Aorta (tissue), 5 donors: ENCODE measurements at places on chromosomes 11 and 22. TPM values are rescaled to one million over a fixed set of nuclear protein-coding genes. Genes with fewer than 3 reads are reported as not detected.

DNA sequence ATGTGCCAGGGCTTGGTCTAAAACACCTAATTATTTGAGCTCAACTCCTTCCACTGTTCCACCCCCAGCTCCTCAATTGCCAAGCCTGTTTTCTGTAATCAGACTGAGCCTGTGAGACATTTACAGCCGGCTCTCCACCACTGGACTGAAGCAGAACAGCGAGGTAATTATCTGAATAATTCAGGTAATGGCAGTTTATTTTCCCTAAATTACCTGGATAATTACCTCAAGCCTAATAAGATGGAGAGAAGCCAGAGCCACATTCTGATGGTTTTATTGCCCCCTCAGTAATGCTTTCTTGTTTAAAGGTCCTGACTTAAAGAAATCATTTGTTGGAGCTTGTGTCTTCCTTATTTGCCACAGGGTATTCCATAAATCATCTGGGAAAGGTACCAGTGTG lies 64.2 kb downstream of the FZD4 start:
- no peak for DNase-seq

DNA sequence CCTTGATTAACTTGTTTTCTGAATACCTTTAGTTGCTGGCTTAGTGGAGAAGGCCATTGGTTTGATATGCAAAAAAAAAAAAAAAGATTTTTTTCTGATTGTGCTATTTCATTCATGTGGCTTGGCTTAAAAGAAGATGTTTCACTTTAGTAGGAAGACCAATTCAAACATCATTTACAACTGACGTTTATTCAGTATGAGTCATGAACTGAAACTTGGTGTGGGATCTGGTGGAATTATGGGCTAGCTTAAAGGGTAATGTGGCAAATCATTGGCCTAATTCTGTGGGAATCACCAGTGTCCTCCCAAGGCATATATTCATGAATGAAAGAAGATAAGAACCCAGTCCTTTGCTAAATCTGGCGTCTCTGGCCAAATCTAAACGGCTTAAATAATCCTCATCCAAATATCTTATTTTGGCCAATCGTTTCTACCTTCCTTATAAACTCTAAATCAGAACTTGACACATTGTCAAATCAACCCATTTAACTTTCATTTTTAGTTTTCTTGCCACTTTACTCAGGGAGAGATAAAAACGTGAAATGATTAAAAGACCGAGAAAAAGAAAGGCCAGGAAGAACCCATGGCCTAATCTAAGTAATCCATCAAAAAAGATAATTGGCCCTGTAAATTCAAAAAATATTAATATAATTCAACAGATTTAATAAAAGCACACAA lies 77.0 kb downstream of the DDIAS start:
- DNase-seq, result no peak

DNA sequence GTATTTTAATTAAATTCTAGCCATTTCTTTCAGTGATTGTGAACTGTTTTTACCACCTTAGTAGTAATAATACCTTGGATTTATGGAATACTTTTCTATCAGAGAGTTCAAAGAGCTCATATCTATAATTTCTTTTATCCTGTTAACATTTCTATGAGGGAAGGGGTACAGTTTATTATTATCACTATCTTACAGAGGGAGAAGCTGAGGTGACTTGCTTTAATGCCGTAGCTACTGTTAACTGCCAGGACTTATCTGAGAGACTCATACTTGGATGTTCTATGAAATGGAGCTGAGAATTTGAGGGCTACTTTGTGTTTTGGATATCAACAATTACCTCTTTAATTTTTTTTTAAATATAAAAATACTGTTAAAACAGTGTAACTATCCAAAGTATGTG lies 3.3 kb downstream of the REXO2 start:
- DNase-seq, result no peak

The STK33 gene
- 3.8 TPM for total RNA-seq

The TSGA10IP gene
- not detected for total RNA-seq

The CSRP3 gene
- total RNA-seq, result not detected

The SMC1B gene
- not detected for total RNA-seq
